ENCODE measurements at places on chromosomes 3 and 15.

GRCh38 chr15:95013381-95013780 lies 782.0 kb downstream of the MCTP2 start:
- no peak for DNase-seq

DNA sequence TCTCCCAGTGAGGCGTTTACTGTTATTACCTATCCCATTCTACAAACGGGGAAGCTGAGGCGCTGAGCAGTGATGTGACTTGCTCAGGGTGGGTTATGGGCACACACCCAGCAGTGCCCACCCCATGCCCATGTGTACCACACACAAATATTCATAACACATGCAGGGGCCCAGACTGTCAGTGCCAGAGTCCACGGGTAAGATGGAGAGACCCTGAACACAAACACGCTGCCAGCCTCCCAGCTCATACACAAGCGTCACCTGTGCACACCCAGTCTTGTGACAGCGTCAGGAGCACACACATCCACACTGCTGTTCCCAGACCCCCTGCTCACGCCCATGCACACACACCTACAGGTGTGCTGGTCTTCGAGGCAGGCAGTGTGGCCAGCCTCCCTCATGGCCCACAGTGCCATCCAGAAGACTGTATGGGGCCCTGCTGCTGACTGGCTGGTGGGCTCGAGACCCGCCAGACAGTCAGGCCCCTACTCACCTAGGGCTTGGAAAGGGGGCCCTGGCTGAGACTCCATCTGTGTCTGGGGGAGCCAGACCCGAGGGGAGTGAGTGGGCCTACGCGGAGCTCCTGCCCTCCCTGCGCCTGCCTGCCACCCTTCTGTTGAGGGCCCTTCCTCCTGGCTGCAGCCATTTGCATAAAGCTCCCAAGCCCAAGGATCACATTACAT lies 39.4 kb downstream of the DNAJB8 start:
- DNase-seq, result no peak

GRCh38 chr3:53258600-53259426 lies 3.0 kb upstream of the TKT start:
- no peak for DNase-seq

GRCh38 chr15:65177901-65178300 lies 7.2 kb downstream of the CLPX start:
- no peak for DNase-seq

DNA sequence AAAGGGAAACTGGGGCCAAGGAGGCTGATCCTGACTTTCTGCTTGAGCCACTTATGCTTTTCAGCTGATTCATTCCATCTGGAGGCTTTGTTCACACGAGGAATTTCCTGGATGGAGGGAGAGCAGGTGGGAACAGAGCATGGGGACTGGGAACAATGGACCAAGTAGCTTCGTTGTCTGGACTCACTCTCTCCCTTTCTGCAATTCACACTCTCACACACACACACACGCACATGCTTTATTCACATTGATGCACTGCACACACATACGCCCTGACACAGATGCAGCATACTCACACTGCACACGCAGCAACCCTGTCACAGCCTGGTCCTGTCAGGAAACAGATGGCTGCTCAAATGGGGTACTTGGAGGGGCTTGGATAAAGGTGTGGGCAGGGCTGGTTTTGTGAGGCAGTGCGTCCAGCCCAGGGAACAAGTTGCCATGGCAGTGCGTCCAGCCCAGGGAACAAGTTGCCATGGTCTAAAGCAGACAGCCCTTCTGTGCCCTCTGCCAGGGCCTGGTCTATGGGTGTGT lies 19.8 kb upstream of the CHCHD6 start:
- no peak for DNase-seq

- no peak for DNase-seq
Observed at GRCh38 chr3:36852071-36852470, 87.7 kb upstream of the DCLK3 start.

GRCh38 chr3:88984832-88985231 lies 122.6 kb upstream of the EPHA3 start:
- no peak for DNase-seq

DNA sequence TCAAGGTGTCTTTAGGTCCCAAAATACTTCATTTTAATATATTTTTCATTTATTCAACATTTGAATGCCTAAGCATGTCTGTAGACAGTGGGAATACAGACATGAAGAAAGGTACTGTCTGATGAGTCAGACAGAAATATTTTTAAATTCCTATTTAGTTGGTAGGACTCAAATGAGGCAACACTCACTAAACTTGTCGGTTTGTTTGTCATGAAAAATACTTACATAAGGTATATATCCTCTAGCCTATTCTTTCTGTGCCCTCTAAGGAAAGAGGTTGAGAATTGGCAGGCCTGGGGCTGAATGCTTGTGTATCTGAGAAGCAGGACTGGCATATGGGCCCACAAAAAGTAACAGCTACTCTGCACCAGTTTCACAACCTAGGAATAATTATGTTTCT lies 423.6 kb upstream of the MDFIC2 start:
- DNase-seq, result no peak

GRCh38 chr15:95655089-95655607 lies 675.4 kb upstream of the NR2F2 start:
- DNase-seq, result no peak

- no peak for DNase-seq
Observed at GRCh38 chr15:91751611-91752010, 101.9 kb upstream of the SLCO3A1 start.

GRCh38 chr3:82382831-82383230 lies 621.4 kb upstream of the GBE1 start:
- no peak for DNase-seq

- DNase-seq, result peak; percentile 64
Observed at GRCh38 chr3:43773273-43774094, 82.7 kb downstream of the ABHD5 start.

DNA sequence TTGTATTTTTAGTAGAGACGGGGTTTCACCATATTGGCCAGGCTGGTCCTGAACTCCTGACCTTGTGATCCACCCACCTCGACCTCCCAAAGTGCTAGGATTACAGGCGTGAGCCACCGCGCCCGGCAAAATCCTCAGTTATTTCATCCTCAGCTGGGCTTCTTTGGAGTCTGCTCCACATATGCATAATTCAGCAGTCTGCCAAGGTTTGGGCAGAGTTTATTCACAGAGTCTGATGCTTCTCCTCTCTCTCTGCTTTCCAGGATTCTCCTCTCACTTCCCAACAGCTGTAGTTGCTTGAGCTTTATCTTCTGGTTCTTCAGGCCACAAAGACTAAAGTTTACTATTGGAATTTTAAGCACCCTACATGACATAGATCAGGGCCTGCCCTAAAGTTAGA lies 8.2 kb downstream of the ZNF106 start:
- DNase-seq, result no peak

GRCh38 chr3:12371525-12372140 lies 82.8 kb downstream of the PPARG start:
- DNase-seq, result no peak

GRCh38 chr15:65790694-65791334 lies 1.3 kb downstream of the DENND4A start:
- peak; percentile 27 for DNase-seq

GRCh38 chr3:195154111-195154791 lies 116.7 kb downstream of the XXYLT1 start:
- DNase-seq, result no peak

- no peak for DNase-seq
Observed at GRCh38 chr3:144362126-144362525, 390.5 kb downstream of the DIPK2A start.

GRCh38 chr3:12918231-12918630 lies 76.9 kb upstream of the RPL32 start:
- DNase-seq, result no peak

DNA sequence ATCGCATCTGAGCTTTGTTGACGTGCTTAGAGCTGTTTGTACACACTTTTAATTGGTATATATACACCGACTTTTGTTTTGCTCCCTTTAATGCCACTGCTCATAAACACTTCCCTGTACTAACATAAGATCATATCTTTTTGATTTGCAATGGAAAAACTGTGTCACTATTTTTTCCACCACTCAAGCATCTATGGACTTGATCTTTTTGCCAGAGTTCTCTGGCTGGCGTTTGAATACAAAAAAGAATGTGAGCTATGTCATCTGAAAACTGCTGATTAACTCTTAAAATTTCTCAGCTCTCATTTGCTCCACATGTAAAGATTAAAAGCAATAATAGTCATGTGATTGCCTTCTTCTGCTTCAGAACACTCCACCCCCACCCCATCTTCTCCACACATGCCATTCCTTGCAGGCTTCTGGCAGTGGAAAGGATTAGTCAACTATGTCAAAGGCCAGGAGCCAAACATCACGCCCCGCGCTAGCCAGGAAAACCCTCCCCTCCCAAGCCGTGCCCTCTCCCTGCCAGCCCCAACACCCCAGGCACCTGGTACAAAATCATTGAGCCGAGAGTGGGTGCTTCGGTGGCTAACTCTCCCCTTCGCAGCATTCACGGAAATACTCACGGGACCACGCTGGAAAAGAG lies 123.4 kb upstream of the MEF2A start:
- peak; percentile 25 for DNase-seq

DNA sequence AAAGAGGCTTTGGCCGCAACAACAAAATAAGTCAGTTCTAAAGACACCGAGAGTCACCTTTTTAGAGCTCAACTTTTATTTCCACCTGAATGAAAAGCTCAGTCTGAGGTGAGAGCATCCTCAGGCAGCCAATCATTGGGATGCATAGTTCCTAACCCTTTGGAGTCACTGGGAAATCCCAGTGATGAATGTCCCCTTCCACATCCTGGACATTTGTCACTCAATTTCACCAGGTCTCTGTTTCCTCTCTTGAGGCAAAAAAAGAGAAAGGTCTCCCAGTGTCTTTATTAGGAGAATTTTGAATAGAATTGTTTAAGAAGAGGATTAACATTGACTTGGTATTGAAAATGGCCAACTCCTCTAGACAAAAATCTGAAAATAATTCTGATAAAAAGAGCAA lies 137.5 kb upstream of the SPRED1 start:
- no peak for DNase-seq

DNA sequence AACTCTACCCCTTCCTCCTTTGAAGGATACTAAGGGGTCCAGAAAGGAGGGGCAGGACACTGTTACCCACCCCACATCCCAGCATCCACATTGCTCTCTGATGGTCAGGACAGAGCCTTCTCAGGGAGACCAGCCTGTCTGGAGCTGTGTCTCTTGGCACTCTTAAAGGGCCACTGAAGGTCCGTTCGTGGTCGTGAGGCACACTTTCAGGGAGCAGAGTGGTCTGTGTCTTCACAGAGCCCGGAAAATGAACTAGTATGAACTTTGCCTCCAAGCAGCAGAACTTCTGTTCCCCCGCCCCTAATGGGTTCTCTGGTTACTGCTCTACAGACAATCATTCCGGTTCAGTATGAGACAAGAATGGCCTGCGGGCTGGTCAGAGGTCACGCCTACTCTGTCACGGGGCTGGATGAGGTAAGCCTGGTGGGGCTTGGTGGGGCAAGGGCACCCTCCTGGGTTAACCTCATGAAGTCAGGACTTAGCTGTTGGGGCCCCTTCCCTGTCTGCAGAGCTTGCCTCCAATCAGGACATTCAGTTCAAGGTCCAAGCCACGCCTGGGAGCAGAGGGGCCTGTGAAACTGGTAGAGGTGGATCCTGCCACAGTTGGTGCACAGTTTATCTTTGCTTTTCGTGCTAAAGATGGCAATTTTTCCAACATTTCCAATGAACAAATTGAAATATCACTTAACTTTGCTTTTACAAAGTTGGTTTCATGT lies 33.2 kb downstream of the CAPN3 start:
- no peak for DNase-seq

DNA sequence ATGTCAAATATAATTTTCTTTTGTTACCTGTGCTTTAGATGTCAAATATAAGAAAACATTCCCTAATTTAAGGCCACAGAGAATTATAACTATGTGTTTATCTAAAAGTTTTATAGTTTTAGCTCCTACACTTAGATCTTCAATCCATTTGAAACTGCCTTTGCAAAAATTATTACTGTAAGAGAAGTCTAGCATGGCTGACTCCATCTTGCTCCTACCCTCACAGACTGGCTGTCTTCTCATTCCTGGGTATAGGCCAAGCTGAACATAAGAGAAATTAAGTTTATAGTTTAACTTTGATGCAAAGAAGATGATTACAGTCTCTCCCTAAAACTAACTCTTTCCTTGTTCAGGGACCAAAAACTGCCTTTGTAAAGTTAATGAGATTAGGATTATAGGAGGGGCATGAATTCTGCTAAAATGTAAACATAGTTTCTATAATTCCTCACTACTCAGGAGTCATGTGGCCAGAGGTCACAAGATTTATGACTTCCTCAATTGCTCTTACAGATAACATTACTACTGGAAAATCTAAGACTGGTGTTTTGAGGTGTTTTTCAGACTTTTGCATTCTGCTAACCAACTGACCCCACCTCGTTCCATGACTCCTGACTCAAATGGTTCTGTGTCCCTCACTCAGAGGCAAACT lies 184.0 kb downstream of the BCHE start:
- DNase-seq, result no peak

- DNase-seq, result no peak
Observed at GRCh38 chr3:157373783-157374182, 62.9 kb upstream of the PTX3 start.

DNA sequence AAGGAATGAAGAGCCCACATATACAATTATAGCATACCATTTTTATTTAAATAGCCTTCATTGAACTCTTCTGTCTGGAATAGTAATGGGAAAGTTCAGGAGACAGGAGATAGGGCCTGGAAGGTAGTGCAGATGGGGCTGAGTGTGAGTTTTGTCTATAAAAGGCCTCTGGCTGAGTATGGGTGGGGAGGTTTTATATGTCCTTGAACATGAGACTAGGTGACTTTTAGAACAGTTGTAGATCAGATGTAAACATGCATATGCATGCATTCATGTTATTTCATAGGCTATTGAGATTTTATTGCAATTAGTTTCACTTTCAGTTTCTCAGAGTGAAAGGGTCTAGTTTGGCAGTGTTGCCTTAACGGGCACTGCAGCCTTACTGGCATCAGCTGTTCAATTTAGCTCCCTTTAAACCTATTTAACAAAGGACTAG lies 27.1 kb downstream of the CGGBP1 start:
- DNase-seq, result peak; percentile 73
